ENCODE measurements at places on chromosomes 4 and X.

- no peak for DNase-seq
Measured at GRCh38 chrX:15146515-15146914, 123.4 kb downstream of the ASB9 start.

- no peak for DNase-seq
Measured at GRCh38 chr4:73704314-73705055, 35.9 kb upstream of the CXCL8 start.

DNA sequence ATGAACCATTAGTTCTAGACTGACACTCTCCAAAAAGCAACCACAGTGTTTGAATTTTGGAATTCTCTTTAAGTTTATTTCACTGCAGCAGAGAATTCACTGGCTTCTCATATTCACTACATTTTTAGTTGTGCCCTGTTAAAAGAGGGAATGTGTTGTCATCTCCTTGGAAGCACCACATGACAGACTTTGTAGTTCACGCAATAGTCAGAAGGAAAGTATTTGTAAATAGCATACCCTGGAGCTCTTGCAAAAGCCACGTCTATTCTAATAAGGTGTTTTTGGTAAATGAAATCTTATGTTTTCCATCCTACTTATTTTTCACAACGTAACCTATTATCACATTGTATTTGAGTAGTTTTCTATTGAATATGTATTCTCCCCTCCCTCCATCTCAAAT is 25.8 kb downstream of the DOCK11 start:
- DNase-seq: no peak

DNA sequence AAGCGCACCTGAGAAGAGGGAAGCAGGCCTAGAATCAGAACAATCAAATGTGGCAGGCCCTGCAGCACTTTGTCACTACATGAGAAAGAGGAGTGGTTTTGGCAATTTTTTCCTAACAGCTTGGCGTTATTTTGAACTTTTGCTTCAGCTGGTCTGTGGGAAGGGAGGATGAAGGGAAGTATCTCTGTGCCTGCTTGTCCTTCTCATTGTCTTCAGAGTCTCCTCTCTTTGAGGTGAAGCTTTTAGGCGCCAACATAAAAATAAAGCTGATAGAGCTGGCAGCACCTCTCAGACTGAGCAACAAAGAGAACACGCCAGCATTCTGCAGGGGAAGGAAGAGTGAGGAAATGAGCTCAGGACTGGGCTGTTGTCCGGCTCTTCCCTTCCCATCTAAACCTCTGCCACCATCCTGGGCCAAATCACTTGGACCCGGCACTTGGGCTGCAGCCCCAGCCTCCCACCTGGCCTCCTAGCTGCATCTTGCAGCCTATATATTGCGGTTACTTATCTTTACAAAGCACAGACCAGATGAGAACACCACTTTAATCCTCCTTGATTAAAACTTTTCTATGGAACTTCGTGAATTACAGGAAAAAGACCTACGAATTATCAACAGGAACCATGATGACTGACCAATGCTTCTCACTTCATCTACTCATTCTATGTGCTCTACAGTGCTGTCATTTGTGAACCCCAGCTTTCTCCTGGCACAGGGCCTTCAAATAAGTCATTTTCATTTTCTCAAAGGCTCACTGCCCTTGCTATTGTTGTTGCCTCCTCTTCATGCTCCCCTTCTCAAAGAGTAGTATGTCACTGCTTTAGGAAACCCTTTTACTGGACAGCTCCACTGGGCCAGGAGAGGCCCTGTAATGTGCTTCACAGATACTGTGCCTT is 476.4 kb upstream of the HS3ST1 start:
- DNase-seq: no peak

- no peak for DNase-seq
Measured at GRCh38 chr4:171717231-171717741, 95.9 kb upstream of the GALNTL6 start.

DNA sequence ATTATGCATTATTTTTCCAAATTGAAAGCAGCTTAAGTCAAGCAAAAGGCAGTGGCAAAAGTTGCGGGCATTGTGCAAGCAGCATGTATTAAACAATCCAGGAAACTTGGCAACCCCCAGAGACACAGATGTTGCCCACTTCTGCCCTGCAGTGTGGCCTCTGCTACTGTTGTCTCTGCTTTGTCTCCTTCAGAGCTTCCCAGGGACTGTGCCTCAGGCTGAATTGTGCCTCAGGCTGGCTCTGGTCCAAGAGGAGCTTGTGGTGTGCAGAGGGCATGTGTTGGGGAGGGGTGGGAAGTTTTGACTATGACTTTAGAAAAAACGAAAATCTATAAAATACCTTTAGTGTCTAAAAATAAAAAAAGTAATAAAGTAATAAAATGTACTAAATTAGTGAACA is 201.4 kb downstream of the CCSER1 start:
- DNase-seq: no peak

DNA sequence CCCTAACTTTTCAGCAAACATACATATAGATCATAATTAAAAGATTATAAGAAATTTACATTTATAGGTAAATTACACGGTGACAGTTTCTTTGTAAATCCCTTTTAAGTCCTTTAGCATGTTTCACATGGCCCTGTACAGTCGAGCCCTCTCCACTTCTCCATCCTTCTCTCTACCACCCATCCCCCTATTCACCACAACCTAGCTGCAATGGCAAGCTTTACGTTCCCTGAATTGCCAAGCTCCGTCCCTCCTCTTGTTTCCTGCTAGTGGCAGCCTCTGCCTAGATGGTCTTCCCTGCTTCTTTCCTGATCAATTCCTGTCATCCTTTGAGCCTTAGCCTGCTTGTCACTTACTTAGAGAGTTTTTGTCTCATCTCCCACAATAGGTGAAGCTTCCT is 116.2 kb downstream of the TMA16 start:
- no peak for DNase-seq

GRCh38 chr4:181536196-181536746 is 706.9 kb upstream of the TENM3 start:
- no peak for DNase-seq

GRCh38 chrX:42149765-42150164 is 226.4 kb upstream of the CASK start:
- no peak for DNase-seq

DNA sequence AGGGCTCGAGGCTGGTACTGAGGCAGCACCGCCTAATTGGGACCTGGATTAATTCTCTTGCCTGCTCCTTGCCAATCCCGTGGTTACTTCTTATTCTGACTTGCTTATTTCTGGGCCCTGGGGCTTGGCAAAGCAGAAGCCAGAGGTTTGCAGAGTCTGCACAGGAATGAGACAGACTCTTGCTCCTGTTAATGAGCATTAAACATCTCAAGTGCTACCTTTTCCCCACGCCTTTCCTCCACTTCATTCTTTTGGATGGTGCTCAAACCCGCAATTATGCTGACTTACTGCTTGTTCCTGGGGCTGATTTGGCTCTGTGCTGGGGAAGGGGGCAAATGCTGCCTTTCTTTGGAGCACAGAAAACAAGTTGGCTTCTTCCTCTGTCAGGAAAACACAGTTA is 16.5 kb upstream of the STOX2 start:
- no peak for DNase-seq

DNA sequence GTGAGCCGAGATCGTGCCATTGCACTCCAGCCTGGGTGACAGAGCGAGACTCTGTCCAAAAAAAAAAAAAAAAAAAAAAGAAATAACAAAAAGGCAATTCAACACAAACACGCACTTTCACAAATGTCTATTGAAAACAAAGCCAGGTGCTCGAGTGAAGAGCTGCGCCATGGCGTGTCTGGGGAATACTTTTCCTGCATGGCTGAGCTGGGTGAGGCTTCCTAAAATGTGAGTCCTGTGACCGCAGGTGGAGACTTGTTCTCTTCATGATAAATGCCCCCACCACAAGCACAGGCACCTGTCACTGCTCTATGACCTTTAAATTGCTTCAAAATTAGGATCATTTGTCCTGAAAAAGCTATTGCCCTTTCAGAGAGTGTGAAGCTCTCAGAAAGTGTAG is 4.0 kb upstream of the ABLIM2 start:
- no peak for DNase-seq
